ENCODE measurements at places on chromosomes 2 and 18.

DNA sequence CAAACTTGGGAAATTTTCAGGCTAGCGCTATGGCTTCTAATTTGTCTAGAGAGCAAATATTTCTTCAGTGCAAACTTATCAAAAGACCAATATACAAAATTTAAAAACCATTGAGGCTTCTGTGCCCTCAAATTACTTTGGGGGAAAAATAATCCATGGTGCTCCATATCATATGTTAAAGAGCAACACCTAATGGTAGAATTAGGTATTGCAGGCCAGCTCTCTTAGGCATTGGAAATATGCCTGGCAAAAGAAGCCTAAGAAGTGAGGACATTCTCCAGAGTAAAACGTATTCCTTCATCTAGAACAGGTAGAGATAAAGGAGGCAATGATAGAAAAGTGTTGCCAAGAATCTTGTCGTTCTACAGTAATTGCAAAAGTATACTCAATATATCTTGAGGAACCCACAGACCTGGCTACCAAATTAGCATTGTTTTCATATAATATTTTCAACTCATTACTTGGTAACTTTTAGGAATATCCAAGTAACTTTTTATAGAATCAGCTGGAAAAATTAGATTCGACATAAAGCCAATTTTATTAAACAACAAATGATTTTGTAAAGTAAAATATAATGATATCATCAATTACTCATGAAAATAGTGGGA is 401.1 kb downstream of the BCL11A start:
- DNase-seq = no peak

DNA sequence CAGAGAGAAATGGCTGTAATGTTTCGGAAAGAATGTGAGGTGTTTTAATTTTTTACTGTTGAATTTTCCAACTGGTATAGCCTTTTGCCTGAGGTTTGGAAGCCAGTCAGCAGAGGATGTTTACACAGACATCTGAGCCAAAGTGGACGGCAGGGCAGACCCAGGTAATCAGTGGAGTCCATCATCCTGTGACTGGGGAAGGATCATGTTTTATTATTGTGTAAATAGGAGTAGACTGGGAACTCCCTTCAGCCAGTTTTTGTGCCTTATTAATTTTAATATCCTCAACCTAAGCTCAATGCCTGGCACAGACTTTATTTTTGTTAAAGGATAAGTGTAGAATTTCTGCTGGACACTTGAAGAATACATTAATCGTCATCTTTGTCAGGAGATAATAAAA is 142.0 kb upstream of the GAREM1 start:
- no peak for DNase-seq

DNA sequence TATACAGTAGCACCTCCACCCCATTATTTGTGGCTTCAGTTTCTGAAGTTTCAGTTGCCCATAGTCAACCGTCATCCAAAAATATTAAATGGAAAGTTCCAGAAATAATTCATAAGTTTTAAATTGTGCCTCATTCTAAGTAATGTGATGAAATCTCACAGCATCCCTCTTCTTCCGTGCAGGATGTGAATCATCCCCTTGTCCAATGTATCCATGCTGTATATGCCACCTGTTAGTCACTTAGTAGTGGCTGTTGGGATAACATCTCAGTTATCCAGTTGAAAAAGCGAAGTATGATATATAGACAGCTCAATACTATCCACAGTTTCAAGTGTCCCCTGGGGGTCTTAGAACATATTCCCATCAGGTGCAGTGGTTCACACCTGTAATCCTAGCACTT is 119.1 kb upstream of the OTX1 start:
- DNase-seq = no peak

DNA sequence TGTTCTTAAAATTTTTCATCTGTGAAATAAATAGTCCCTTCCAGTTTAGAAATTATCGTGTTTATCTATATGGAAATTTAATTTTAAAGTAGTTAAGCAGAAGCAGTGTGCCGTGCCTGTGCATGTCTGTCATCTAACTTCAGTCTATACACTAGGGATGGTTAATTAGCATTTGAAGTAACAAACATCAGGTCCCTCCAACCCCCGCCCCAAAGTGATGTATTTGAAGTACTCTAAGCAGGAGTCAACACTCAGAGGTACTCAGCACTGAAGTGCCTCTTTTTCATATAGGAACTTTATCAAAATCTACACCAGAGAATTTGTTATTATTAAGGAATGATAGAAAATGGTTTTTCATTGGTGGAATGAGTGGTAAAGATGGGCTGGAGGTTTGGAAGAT is 33.0 kb downstream of the LANCL1 start:
- no peak for DNase-seq

GRCh38 chr2:57674025-57674424 is 372.6 kb upstream of the VRK2 start:
- DNase-seq = no peak

GRCh38 chr18:40570615-40571014 is 1384.4 kb upstream of the PIK3C3 start:
- DNase-seq = no peak

- DNase-seq = no peak
Measured at GRCh38 chr2:127451981-127452380, 33.8 kb downstream of the PROC start.

DNA sequence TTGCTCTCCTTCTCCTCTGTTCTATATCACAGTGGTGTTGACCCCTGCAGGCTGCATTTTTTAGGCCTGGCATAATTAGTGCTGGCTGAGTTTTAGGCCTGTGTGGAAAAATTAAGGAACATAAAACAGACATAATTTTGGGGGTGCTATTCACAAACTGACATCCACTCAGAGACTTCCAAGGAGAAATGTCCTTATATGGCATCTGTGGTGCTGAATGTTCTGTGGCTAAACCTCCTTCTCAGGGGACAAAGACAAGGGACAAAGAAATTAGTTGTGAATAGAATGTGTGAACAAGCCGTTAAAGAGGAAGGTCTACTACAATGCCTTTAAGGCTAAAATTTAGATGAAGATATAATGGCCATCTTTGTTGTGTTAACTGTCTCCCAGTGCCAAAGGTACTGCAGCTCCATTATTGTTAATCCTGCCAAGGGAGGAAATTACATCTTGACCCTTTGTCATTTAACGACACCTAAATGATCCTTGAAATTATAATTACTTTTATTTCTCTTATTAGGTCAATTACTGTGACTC is 870.0 kb upstream of the CHAC2 start:
- DNase-seq = no peak

- DNase-seq = no peak
Measured at GRCh38 chr2:26946841-26947784, 23.3 kb upstream of the MAPRE3 start.

DNA sequence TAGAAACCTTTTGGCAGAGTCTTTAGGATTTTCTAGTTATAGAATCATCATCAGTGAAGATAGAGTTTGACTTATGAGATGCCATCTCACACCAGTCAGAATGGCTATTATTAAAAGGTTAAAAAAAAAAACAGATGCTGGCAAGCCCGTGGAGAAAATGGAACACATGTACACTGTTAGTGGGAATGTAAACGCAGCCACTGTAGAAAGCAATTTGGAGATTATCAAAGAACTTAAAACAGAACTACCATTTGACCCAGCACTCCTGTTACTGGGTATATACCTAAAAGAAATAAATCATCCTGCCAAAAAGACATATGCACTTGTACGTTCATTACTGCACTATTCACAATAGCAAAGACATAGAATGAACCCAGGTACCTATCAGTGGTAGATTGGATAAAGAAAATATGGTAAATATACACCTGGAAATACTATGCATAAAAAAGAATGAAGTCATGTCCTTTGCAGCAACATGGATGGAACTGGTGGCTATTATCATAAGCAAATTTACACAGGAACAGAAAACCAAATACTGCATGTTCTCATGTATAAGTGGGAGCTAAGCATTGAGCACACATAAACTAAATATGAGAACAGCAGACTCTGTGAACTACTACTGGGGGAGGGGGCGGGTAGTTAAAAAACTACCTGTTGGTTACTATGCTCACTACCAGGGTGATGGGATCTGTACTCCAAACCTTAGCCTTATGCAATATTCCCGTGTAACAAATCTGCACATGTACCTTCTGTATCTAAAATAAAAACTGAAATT is 279.0 kb downstream of the KIAA1328 start:
- no peak for DNase-seq

GRCh38 chr2:97747285-97747684 is 33.9 kb downstream of the ZAP70 start:
- no peak for DNase-seq

GRCh38 chr2:10064932-10065772 is 15.1 kb downstream of the CYS1 start:
- DNase-seq = no peak

DNA sequence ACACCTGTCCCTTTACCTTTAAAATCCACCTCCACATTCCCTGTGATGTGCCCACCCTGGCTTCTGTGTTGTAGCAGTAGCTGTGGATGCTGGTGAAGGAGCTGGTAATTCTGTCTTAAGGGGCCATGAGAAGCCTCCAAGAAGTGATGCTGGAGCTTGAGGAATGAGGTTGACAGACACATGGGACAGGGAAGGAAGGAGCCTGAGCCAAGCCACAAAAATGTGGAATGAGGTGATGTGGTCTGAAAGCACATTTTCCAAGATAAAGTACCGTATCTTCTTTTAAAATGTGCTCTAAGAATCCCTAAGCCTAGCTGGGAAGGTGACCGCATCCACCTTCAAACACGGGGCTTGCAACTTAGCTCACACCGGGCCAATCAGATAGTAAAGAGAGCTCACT is 31.2 kb downstream of the VWA3B start:
- DNase-seq = no peak

DNA sequence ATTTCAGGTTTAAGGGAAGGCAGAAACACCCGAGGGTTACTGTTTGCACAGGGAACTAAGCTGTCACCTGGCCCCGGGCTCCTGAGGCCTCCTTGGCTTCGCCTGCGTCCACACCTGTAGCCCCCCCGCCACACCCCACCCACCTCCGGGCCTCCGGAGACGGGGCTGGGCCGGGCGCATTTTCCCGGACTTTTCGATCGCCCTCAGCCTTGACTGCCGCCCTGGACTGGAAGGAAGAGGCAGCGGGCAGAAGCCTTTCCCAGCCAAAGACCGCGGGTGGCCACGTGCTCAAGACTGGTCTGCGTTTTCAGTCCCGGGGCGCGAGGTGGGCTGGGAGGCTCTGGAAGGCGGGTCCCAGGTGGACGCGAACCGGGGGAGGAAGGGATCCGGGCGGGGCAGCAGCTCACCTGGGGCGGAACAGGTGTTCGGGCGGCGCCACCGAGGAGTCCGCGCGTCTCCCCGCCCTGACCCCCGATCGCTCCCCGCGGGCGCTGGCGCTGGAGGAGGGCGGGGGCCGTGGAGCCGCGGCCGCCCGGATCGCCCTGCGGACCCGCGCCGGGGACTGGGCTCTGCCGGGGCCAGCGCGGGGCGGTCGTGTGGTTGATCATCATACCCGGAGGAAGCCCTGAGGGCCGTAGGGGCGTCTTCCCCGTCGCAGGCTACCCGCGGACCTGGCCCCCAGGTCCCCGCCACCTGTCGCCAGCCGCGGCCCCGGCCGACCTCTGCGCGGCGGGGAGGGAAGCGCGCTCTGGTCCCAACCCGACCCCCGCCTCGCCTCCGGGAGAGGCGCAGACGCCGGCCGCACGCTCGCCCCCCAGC is 3.2 kb downstream of the ID2 start:
- DNase-seq = no peak

GRCh38 chr2:23464156-23464555 is 79.2 kb downstream of the KLHL29 start:
- DNase-seq = no peak

GRCh38 chr2:236967499-236967783 is 118.2 kb upstream of the COPS8 start:
- no peak for DNase-seq

GRCh38 chr2:99278793-99279291 is 22.2 kb downstream of the LYG1 start:
- DNase-seq = no peak
